ENCODE measurements at places on chromosomes 6 and 20.

GRCh38 chr6:139446768-139447655 is 72.6 kb upstream of the CITED2 start:
- DNase-seq, result no peak

GRCh38 chr6:30754631-30755030 is 10.3 kb upstream of the IER3 start:
- DNase-seq, result no peak

DNA sequence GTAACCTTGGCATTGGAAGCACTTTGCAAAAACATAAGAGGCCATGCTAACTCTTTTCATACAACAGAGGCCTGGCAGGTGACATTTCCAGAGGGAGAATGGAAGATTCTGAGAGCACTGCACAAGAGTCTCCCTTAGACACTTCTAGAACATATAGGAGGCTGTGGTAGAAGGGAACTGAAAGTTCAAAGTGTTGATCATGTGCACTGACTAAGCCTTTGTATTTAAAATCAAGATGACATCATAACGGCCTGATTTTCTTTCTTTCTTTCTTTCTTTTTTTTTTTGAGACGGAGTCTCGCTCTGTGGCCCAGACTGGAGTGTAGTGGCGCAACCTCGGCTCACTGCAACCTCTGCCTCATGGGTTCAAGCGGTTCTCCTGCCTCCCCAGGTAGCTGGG is 26.8 kb upstream of the DNAAF9 start:
- no peak for DNase-seq

- no peak for DNase-seq
Measured at GRCh38 chr6:97240222-97240621, 42.8 kb downstream of the MMS22L start.

All from stimulated activated CD8-positive, alpha-beta memory T cell treated with anti-CD3 and anti-CD28 coated beads, Interleukin-7, amount 100 ng/mL, for 1 hour (primary cell).